Suppressor macrophage (primary cell): ENCODE measurements at places on chromosomes 7 and 10.

DNA sequence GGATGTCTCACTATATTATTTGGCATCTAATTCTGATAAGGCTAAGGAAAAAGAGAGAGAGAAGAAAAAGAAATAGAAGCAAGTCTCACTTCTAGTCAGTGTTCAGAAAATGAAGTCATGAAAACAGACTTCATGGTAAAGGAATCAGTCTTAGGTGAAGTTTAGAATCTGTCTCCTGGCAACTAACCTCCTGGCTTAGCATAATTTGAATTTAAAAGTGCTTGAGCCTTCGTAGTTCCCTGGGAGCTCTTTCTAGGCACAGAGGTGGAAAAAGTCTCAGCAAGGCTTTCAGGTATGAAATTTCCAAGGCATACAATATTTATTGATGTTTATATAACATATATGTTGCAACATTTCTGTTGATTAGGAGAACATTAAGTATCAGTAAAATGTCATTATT lies 10.4 kb downstream of the CHRM2 start:
- DNase-seq = no peak

DNA sequence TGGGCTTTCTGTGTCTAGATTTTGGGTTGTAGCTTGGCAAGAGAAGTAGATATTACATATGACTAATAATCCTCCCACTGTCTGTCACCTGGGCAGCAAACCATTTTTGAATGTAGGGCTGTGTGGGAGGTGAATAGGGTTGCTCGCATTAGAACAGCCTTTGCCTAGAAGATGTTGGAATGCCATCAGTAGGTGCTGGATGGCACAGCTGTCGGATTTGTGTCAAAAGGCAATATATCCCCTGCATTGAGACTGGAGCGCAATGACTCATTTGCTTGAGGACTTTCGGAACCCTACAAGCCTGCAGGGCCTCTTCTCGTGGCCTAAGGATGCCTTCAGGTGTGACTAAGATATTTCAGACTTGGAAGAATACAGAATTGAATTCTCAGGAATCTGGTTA lies 323.8 kb downstream of the GPR158 start:
- DNase-seq = no peak

- DNase-seq = peak; percentile 24
Measured at GRCh38 chr10:62258926-62259325, 9.7 kb downstream of the RTKN2 start.

GRCh38 chr7:38842746-38843145 lies 66.2 kb downstream of the VPS41 start:
- no peak for DNase-seq

- no peak for DNase-seq
Measured at GRCh38 chr7:112252691-112253090, 46.2 kb downstream of the ZNF277 start.
